Activated CD4-positive, alpha-beta T cell treated with anti-CD3 and anti-CD28 coated beads for 24 hours (primary cell): ENCODE measurements at places on chromosomes 16 and 17.

DNA sequence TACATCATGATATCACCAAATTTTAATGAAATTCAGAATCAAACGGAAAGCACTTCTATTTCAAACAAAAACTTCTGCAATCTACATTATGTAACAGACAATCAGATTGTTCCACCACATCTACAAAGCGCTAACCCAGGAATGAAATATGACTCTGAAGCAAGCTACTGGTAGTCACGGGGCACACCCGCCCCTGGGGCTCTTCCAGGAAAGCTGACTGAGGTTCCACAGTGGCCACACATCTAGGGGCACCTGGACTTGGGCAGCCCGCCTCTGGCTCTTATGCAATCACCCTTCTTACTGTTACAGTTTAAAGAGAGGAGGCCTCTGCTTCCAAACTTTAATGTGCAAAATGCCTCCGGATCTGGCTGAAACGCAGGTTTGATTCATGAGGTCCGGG, 27.5 kb downstream of the ZCCHC14 start:
- no peak for DNase-seq

- DNase-seq: no peak
Observed at GRCh38 chr17:570388-570787, 144.3 kb downstream of the VPS53 start.

DNA sequence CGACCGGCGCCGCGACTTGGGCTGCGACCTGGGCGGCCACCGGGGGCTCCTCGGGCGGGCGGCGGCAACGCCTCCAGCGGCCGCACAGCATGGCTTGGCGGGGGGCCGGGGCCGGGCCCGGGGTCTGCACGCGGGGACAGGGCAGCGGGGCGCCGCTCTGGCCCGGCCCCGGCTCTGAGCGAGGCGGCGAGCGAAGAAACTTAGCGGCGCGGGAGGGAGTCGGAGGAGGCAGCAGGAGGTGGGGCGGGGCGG, at the start of gene PLCD3:
TSS of gene PLCD3 (minus strand) at position 196 of the 252 bp plus-strand sequence. CDS start at position 91, 105 bp downstream.
- DNase-seq: peak; percentile 51

DNA sequence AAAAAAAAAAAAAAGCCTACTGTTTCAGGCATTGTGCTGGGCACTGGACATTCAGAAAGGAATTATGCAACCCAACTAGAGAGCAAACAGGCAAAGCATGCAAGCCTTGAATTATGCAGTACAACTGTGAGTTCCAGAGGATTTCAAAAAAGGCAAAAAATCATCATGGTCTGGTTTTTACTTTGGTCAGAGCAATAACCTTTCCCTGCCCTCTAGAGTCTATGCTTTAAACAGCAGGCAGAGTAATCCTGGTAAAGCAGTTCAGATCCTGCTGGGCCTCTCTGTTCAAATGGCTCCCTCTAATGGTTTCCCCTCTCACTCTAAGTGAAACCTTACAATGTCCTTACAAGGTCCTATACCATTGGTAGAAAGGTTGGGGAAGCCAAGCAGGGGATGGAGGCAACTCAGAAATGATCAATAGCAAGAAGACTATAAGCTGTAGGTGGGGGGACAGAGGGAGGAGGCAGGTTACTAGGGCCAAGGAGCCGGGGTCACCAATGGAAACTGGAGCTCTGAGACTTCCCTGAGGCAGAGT, 4.6 kb upstream of the TAF15 start:
- peak; percentile 36 for DNase-seq

- no peak for DNase-seq
Observed at GRCh38 chr16:379183-379960, 2.4 kb downstream of the PGAP6 start.

GRCh38 chr17:40810494-40810893, 10.7 kb upstream of the KRT28 start:
- DNase-seq: no peak

- DNase-seq: no peak
Observed at GRCh38 chr16:1279945-1280589, 24.2 kb downstream of the TPSD1 start.

DNA sequence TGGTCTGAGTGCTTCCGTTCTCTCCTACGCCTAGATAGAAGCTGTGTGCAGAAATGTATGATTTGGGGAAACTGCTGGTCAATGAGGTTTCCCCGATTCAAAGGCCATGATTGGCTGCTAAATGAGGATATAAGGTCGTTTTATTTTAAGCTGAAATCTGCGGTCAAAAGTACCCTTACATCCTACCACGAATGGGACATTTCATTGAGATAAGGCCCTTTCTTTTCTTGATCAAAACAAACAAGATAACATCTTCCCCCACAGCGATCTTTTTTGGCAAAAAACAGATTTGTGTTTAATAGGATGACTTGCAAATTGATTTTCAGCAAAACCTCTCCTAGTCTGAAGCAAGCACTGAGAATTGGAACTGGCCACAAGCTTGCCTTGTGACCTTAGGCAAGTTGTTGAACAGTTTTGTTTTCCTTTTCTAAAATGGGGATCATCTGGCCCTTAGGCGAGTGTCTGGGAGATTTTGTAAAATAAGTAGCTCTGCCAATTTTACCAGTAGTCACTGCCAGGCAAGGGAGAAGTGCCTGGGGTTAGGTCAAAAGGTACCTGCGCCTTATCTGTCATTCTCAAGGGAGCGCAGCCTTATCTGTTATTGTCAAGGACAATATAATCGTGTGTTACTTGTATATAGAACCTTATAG, 635 bp downstream of the SCPEP1 start:
- no peak for DNase-seq

- DNase-seq: no peak
Observed at GRCh38 chr17:44176257-44176656, 5.8 kb downstream of the ASB16 start.

- no peak for DNase-seq
Observed at GRCh38 chr17:34503528-34504195, 75.7 kb upstream of the TMEM132E start.

DNA sequence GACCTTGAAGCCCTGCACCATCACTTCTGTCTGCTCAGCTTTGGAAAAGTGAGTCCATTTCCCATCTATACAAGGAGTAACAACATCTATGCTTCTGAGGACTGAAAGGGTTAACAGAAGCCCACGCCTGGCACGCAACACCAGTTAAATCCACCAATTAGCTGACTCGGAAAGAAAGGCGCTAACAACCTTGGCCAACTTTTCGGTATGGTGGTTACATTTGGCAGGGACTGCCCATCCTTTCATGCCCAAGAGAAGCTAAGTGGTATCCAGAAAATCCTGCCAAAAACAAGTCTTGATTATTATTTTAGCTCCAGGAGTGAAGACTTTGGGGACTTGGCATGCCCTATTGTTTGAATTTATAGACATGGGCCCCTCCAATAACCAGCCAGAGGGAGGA, 202.3 kb upstream of the RPL38 start:
- DNase-seq: no peak

GRCh38 chr17:19341211-19341631, 21.3 kb downstream of the B9D1 start:
- no peak for DNase-seq
